ENCODE measurements at places on chromosomes 11 and 22.

DNA sequence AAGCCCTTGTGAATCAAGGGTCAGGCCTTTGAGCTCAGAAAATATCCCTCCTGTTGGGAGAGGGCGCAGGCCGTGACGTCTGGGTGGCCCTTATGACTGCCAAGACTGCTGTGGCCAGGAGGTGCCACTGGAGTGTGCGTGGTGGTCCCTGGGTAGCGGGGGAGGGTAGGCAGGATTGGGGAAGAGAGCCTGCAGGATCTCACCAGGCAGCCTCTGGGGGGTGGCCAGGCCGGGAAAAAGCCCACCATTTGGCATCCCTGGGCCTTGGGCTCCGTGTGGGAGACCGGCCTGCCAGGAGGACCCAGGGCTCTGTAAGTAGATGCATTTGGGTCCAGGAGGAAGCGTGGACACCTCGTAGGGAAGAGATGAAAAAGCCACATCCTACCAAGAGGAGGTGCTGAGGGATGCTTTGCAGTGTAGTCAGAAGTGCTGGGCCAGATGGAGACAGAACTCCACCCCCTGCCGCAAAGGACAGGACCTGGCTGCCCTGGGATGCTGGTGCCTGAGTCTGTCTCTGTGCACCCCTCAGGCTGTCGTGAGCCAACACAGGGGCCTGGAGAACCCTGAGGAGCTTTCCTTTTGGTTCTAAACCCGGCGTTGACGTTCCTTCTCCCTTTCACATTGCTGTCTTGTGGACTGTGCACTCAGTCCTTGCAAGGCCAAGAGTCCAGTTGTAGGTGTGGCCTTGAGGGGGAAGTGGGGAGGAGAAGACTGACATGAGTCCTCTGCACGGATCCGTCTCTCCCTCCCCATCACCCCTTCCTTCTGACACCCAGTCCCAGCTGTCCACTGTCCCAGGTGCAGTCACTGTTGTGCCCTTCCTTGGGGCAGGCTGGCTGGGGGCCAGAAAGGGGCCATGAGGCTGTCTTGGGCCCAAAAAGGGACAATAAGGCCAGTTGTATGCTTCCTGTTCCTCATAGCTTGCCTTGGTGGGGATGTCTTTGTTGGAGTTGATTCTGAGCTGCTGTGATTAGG lies 12.7 kb upstream of the MIEF1 start:
- DNase-seq, result no peak

- no peak for DNase-seq
These were observed 35.2 kb upstream of the RRM1 start for GRCh38 chr11:4059424-4059823.

DNA sequence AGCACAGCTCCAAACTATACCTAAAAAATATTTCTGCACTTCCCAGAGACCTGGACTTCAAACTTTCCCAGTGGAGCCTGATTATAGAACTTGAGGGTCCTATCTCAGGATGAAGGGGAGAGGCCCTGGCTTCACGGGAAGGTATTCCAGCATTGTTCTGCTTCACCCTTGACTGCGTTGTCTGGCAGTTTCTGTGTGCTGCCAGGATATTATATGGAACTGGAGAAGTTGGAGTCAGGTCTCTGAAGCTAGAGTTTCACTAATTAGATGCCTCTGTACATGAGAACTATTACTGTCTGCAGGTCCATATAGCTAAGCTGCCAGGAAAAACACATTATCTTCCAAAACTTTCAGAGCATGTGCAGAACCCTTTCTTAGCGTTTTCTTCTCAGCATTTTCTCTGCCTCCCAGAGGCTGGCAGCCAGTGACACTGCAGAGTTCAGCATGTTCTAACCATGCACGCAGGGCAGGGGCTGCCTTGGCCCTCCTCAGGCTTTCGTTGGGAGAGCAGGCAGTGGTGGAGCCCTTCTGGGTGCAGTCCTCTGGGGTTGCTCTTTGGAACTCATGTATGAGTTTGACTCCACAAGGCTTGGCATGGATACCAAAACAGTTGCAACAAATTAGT lies 99.3 kb downstream of the CWC15 start:
- no peak for DNase-seq

DNA sequence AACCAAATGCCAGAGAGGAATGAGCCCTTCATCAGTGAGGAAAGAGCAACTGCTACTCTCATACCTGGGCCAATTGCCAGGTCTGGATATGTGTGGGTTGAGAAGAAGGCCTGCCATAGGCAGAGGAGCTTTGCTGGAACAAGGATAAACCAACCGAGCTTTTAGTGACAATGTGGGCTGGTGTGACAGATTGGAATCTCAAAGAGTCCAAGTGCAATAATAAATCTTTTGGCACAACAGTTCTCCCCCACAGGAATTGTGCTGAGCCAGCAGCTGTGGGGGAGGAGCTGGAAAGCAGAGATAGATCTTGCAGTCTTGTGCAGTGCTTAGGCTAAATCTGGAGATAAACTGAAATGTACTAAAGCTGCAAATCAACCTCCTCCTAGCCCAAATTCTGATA lies 79.4 kb upstream of the ISX start:
- DNase-seq, result no peak

DNA sequence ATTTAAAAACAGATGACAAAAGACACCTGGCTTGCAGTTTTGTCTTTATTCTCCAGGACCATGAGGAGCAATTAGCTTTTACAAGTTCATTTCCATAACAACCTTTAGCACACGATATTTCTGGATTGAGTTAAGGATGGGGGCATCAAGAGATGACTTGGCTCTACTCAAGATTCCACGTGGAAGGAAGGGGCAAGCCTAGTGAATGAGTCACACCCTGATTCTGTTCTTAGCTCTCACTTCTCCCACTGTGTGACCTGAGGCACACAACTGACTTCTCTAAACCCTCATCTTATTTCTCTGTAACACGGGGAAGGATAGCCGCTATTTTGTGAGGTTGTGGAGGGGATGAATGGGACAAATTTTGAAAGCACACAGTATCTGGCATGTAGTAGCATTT lies 185.5 kb downstream of the KIRREL3 start:
- no peak for DNase-seq

GRCh38 chr11:6530848-6531247 lies 33.8 kb downstream of the DNHD1 start:
- no peak for DNase-seq

DNA sequence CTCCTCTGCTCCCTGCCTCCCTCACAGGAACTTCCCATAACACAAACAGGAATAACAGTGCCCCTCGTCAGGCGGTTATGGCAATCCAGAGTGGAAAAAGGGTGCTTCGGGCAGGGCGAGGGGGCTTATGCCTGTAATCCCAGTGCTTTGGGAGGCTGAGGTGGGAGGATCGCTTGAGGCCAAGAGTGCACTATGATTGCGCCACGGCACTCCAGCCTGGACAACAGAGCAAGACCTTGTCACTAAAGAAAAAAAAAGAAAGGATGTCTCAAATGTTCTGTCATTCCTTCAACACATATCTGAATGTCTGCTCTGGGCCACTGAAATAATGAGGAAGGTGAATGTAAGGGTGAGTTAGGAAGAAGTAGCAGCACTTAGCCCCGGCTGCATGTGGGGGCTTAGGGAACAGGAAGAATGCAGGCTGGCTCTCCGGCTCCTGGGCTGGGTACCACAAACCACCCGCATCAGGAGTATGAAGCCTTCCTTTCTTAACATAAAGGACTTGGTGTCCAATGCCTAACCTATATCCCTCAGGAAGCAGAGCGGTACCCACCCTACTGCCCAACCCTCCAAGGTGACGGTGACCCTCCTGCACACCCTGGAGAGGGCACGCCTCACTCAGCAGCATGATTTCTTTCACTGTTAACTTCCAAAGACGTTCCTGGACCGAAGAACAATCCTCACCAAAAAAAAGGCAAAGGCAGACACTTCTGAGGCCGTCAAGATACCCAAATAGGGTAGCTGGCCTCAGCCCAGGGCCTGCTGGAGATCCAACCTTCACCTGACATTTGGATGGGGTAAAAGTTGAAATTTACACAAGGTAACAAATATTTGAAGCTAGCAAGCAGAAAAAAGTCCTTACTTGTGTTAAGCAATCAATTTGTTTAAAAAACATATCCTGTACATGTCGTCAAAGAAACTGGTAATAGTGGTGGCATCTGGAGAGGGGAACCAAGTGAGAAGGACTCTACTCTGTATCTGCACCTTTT lies 3.8 kb downstream of the CPT1A start:
- DNase-seq, result no peak

DNA sequence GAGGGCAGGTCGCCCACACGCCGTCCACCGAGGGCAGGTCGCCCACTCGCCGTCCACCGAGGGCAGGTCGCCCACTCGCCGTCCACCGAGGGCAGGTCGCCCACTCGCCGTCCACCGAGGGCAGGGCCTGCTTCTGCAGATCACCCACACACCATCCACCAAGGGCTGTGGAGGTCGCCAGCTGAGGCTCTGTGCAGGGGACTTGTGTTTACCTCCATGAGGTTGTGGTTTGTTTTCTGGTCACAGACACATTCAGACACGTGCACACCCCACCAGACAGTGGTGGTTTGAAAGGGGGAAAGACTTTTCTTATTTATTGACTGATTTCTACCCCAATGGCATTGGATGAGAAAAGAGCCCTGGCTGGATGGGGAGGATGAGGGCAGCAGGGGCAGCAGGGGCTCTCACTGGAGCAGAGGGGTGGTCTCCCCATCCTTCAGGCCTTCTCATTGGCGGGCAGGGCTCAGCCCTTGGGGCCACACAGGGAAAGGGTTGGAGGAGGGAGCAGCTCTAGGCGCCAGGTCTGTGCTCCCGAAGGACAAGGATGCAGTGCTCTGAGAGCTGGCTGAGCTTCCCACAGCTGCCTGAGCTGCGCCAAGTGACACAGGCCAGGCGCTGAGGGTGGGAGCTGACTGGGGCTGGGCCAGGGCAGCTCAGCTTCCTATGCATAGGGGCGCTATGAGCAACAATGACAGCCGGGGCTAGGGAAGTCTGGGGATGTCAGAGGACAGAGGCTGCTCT lies 252.6 kb upstream of the B3GAT1 start:
- DNase-seq, result no peak

DNA sequence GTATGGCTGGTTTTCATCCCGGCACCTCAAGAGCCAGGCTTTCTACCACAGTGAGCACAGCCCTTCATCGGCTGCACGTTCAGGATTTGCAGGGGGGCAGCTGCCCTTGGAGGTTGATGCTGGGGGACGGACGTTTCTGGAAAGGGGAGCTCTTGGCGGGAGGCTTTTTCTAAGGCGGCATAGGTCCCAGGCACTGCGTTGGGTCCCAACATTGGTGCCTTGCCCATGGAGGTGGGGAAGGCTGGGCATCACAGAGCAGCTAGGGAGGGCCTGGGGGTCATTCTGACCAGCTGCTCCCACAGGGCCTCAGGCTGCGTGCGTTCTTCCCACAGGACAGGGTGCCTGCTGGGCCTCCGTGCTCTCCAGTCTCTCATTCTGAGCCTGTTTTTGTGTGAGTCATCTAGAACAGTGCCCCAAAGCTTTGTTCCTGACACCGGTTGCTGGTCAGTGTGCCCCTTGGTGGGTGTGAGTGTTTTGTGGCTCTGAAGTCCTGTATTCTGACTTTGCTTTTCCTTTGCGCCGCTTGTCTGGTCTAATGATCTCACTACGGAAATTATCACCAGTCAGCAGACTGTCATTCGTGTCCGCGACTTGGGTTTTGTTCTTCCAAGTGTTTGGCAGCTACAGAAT lies 275.9 kb downstream of the TBC1D22A start:
- DNase-seq, result no peak

DNA sequence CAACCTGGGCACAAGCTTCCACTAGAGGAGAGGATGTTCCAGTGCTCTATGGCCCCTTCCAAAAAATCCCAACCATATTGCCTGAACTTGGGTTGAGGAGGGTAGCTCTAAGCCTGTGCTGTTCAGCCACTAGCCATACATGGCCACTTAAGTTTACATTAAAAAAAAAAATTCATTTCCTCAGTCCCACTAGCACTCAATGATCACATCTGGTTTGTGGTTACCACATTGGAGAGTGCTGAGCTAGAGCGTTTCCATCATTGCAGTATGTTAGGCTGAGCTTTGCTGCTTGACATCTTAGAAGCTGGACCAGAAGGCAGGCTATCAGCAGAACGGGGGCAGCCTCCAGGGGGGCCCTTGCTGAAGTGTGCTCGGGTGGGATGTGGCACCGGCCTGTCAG lies 43.5 kb upstream of the CYP2D6 start:
- no peak for DNase-seq

DNA sequence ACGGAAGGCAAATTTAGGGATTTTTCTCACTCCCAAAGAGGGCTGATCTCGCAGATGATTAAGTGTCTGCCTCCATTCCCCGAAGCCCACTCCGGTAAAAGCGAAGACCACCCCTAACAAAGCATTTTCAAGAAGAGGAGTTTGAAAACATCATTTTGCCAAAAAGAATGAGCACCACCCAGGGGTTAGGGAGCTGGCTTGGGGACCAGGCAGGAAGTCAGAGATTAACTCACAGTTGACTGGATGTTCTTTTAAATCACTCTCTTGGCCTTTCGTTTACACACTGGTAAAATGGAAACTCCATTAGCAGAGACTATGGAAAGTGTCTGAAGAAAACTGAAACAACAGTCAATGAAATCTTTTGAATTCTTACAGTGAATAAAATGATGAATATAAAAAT lies 7.9 kb upstream of the TRIM44 start:
- no peak for DNase-seq

GRCh38 chr22:30195245-30196140 lies 51.1 kb downstream of the LIF start:
- DNase-seq, result no peak

- DNase-seq, result no peak
These were observed 975 bp upstream of the MDK start for GRCh38 chr11:46380340-46381047.

- DNase-seq, result no peak
These were observed 13.7 kb downstream of the PAX6 start for GRCh38 chr11:31797190-31798056.

DNA sequence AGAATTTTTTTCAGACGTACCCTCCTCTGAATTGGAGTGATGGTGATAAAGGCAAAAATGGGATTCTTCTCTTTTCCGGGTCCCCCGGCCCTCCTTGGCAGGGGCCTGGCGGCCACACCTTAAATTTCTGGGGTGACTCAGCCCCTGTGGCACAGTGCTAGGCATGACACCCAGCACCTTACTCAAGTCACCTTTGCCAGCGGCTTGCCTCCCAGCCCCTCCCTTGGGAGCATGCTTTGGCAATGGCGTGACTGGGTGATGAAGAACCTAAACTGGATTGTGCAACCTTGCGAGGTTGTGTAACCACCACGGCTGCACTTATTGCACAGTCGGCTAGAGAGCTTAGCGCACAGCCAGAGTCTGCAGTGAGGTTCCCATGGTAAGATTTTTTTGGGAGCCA lies 16.2 kb upstream of the LDLRAD3 start:
- no peak for DNase-seq

GRCh38 chr11:31492320-31492913 lies 17.0 kb downstream of the IMMP1L start:
- DNase-seq, result no peak

- no peak for DNase-seq
These were observed 27.8 kb downstream of the LRP5 start for GRCh38 chr11:68340003-68340767.
